Kidney epithelial cell (primary cell): ENCODE measurements at places on chromosomes 3 and 15. TPM values are rescaled to one million over a fixed set of nuclear protein-coding genes. Genes with fewer than 3 reads are reported as not detected.

GRCh38 chr3:10927551-10927950 lies 65.0 kb upstream of the SLC6A1 start:
- DNase-seq: no peak

- no peak for DNase-seq
Observed at GRCh38 chr15:72919936-72920465, 132.3 kb upstream of the NEO1 start.

DNA sequence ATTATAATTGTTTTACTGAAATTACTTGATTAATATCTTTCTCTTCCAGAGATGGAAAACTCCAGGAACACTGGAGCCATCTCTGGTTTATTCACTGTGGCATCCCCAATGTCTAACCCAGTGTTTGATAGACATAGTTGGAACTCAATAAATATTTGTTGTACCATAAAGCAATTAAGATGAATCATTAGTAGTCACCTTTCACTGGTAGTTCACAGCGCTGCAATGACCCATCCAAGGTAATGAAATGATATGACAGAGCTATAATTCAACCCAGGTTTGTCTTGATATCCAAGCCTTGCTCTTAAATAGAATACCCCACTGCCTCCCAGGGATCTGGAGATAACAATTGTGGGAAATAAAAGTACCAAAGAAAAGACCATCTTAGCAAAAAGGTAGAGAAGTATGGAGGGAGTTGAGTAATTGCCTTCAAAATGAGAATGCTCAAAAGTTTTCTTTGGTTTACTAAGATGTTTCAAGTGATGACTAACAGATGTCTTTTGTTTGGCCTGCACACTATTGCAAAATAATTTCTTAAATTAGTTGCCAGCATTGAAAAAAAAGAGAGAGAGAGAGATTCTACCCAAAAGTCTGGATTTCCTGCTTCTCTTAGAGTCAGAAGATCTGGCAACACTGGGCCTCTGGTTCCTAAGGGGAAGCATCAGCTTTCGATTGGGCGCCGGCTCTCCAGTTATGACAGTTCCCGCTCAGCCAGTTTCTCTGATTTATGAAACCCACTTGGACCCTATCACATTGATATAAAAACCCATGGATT lies 348.5 kb downstream of the ERC2 start:
- DNase-seq: no peak

DNA sequence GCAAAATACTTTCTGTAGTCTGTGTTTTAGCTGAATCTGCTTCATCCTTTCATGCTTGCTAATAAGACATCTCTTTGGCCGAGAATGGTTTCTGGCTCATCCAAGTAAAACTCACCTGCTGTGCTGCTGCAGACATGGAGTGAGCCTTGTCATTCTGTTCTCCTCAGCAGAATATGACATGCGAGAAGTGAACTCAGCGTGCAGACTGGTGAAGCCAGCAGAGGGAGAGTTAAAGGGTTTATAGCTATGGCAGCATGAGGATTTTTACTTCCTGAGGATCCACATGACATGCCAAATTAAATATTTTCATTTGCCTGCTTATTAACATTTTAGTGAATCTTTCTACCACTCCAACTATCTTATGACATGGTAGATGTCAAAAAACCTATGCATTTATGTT lies 658.4 kb upstream of the NECTIN3 start:
- no peak for DNase-seq

- no peak for DNase-seq
Observed at GRCh38 chr15:73758461-73758860, 5.3 kb upstream of the INSYN1 start.

GRCh38 chr3:195403244-195403643 lies 39.6 kb downstream of the ACAP2 start:
- no peak for DNase-seq

GRCh38 chr15:60713119-60714084 lies 234.5 kb upstream of the ICE2 start:
- no peak for DNase-seq

The CHST14 gene
- 24.2 and 25.8 TPM in 2 replicates for total RNA-seq

The GOLGA6L7 gene
- total RNA-seq: not detected in 2 replicates

The SLC28A1 gene
- 0.17 and 0.82 TPM in 2 replicates for total RNA-seq

DNA sequence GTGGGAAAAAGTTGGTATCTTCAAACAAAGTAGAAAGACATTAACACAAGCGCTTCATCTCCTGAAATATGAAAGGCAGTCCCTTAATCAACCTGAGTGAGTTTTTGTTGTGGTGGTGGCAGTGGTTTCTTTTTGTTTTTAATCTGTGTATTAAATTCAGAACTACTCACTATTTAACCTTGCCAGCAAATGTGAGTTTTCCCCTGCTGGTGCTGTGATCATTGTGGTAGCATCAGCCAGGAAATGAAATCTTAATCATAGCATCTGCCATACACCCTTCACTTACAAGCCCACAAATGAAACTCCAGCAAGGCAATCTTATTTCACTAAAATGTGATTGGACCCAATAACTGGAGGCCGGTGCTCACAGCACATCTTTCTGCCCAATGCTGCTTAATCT lies 229.7 kb downstream of the SHOX2 start:
- no peak for DNase-seq

DNA sequence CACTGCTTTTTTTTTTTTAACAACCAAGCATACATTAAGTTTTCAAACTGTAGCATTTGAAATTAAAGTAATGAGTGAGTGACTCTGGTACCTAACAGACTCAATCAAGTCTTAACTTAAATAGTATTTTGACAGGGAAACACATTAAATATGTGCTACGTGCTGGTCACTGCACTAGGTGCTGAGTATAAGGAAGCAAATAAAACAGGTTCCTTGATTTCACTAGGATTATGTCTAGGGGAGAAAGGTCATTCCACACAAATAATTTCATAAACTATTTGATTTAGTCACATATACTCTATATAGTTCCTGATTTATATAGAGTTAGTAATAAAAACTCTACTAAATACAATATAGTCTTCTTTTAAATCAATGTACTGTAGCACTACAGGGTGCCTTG lies 89.4 kb downstream of the SUCLG2 start:
- no peak for DNase-seq

GRCh38 chr3:1048558-1048957 lies 44.3 kb upstream of the CNTN6 start:
- no peak for DNase-seq

DNA sequence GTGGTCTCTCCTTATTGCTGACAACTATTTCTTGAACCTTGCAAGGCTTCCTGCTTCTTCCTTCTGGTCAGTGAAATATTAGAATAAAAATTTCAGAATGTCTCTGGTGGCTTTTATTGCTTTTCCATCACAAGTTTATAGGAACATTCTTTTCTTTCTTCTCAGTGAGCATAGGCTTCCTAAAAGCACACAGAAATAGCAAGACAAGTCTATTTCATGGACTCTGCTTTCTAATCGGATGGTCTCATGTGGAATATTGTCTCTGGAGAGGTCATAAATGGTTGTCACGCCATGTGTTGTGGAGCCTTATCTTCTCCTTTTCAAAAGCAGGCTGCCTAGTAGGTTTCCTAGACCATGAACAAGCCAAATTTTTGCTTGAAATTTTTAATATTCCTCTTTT lies 9.8 kb upstream of the PSMD6 start:
- no peak for DNase-seq

The COX17 gene
- 17.9 and 27.4 TPM in 2 replicates for total RNA-seq

The GHRL gene
- not detected in 2 replicates for total RNA-seq

DNA sequence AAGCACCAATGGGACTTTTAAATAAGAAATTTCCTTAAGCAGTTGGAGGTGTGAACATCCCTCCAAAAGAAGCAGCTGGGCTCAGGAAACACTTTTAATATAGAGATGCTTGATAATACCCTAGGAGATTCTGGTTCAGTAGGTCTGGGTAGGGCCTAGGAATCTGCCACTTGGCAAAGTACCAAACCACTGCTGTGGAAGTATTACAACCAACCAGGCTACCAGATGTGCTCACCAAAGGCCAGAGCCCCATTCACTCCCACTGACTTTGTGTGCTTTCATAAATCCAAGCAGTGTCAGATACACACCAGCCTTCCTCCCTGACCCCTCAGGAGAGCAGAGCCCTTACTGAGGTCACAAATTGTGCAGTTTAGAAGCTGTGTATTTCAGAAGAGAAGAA lies 162.6 kb downstream of the CCNL1 start:
- DNase-seq: no peak

The IDH3A gene
- 37.4 and 60.4 TPM in 2 replicates for total RNA-seq

DNA sequence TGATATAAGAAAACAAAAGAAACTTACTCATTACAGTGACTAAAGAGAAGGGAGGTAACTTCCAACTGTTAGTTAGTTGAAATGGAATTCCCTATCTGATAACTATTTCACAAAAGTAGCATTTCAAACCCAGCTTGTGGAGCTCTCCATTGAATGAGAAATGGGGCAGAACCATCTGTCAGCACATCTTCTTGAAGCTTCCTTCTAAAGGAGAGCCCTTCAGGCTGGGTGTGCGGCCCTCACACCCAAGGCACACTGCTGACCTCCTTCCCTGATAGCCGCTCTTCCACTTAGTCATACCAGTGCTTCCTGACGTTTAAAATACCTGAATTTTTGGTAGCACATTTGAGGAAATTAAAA lies 28.1 kb upstream of the VEPH1 start:
- DNase-seq: no peak

The SPINT1 gene
- 306 and 342 TPM in 2 replicates for total RNA-seq
